Stimulated activated CD4-positive, alpha-beta T cell treated with anti-CD3 and anti-CD28 coated beads, TNF-alpha, amount 100 ng/mL, for 4 hours (primary cell): ENCODE measurements at places on chromosomes 11 and 22.

- no peak for DNase-seq
Observed at GRCh38 chr11:120911943-120912342, 112.0 kb upstream of the TBCEL start.

DNA sequence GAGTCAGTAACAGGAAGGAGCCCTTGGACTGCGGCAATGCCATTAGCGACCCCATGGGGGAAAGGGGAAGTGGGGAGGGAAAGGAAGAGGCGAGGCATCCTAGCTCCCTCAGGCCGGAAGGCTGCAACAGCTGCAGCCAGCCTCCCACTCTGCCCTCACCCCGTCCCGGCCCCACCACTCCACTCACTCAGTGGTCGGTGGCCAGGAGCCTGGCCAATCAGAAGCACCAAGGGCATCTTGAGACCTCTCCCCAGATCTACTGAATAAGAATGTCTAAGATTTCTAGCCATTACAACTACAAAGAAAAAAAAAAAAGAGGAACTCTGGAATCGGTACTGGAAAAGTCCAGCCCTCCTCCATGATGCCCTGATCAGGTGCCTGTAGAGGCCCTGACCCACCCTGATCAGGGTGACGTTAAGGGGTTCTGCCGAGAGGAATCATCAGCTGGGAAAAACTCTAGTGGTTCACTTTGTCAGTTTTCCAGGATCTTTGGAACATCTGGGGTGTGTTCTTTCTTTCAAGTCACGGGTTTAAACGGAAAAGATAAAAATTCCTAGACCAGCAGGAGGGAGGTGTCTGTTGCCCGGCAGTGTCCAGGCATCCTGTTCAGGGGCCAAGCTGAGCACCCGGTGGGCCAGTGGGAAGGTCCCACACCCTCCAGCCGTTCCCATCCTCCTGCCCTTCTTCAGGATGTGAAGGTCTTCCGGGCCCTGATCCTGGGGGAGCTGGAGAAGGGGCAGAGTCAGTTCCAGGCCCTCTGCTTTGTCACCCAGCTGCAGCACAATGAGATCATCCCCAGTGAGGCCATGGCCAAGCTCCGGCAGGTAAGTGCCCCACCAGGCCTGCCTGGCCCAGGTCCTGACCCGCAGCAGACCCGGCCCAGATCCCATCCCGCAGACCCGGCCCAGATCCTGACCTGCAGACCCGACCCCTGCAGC, 14.4 kb downstream of the OAF start:
- no peak for DNase-seq

- no peak for DNase-seq
Observed at GRCh38 chr22:48234011-48234410, 1471.6 kb downstream of the TBC1D22A start.

GRCh38 chr11:93073026-93073425, 103.6 kb downstream of the MTNR1B start:
- no peak for DNase-seq

DNA sequence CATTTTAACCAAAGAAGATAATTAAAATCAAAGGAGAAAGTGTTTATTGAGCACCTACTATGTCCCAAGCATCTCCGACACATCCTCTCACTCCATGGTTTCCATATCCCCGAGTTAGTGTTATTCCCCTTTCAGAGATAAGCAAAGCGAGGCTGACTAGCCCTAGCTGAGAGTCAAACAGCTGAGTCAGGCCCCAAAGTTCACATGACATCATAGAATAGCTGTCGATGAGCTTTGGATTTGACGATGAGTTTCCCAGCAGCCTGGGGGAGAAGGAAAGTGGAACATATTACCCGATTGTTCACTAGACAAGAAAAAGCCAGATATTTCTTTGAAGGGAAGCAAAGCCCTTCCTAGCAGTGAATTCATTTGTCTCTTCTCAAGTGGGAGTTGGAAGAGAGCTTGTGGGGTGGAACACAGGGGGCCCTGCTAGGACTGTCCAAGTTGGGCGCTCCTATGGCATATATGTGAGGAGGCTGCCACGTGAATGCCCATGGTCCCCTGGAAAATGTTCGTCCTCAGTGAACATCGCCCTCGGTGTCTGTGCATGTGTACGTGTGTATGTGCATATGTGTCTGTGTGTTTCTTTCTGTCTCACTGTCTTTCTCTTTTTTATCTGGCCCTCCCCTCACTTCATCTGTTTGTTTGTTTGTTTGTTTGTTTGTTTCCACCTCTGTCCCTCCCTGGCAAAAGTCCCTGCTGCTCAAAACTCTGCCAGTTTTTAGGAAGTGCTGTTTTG, 493 bp upstream of the CYTH4 start:
- DNase-seq, result no peak

DNA sequence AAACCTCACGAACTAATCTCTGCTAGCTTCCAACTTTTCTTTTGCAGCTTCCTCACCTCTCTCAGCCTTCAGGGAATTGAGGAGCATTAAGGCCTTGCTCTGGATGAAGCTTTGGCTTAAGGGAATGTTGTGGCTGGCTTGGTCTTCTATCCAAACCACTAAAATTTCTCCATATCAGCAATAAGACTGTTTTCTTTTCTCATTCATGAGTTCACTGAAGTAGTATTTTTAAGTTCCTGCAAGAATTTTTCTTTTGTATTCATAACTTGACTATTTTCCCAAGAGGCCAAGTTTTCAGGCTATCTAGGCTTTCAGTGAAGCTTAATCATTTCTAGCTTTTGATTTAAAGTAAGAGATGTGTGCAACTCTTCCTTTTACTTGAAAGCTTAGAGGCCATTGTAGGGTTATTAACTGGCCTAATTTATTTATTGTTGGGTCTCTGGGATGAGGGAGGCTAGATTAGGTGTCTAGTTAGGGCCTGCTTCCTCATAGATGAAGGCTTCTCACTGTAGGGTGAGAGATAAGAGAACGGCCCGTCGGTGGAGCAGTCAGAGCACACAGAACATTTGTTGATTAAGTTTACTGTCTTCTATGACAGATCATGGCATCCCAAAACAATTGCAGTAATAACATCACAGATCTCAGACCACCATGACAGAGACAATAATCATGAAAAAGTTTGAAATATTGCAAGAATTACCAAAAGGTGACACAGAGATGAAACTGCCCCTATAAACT, 33.2 kb downstream of the CSF2RB start:
- no peak for DNase-seq

DNA sequence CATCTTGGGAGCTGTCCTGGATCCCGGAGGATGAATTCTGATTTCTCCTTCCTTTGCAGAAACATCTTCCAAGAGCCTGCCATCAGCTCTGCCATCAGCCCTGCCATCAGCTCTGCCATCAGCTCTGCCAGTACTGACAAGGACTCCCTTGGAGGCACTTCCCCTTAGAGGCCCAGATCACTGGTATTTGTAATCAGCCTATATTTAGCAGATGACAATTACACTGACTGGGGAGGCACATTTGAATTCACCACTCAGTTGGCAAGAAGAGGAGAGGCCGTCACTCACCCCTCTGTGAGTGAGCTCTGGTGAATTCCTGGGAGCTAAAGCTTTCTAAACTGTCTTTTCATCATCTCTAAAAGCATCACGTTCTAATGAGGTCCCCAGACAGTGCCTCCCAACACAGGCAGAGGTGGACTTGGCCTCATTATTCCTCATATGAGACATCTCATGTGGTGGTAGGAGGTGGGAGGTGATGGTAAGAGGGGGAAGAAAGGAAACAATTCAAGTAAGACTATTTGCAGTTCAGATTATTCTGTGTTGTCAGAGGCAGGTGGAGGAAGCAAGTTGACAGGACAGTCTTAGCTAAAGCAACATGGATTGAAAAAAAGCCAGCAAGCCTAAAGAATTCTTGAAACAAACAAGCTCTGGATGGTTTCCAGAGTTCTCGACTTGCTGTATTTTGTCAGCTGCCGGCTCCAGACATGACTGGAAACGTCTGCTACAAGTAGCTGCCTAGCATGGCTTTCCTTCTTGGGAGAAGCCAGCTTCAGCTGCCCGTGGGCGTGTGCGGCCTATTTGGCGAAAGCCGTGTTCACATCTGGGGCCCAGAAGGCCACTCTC, 771.7 kb downstream of the TBC1D22A start:
- no peak for DNase-seq

GRCh38 chr11:44255406-44256071, 54.4 kb downstream of the ALX4 start:
- no peak for DNase-seq

- DNase-seq, result no peak
Observed at GRCh38 chr11:93591247-93591898, 48.2 kb upstream of the SMCO4 start.

DNA sequence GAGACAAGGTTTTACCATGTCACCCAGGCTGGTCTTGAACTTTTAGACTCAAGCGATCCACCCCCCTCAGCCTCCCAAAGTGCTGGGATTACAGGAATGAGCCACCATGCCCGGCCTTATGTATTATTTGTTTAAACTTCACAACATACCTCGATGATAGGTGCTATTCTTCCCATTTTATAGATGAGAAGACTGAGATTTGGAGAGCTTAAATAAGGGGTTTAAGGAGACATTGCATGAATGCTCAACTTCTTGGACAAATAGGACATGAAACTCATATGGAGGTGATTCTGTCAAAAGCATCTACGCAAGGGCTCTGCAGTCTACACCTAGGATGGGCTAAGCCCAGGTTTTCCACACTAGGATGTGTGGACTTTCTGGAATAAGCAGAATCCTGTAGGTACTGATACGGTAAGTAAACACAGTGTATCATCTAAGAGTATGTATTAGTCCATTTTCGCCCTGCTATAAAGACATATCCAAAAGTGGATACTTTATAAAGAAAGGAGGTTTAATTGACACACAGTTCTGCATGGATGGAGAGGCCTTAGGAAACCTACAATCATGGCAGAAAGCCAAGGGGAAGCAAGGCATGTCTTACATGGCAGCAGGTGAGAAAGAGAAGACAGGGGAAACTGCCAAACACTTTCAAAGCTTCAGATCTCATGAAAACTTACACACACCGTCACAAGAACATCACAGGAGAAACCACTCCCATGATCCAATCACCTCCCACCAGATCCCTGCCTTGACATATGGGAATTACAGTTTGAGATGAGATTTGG, 62.8 kb upstream of the CAPRIN1 start:
- no peak for DNase-seq

DNA sequence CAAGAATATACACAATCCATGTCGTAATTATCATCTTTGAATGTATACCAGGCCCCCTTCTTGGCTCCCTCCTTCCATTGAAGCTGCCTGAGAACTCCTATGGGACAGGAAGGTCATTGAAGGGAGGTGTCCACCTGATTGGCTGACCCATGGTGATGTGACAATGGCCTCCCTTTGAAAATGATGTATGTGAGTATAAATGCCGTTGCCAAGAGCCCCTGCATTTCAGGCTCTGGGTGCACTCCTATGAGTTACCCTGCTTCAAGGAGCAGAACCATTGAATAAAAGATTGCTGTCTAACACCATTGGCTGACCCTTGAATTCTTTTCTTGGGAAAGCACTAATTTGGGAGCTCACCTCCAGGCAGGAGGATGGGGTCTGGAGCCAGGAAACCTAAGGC, at the start of gene SPATA19:
Gene SPATA19 (minus strand): TSS at position 101 of the 400 bp plus-strand sequence. CDS start 67 bp downstream, at position 34.
- DNase-seq, result no peak

DNA sequence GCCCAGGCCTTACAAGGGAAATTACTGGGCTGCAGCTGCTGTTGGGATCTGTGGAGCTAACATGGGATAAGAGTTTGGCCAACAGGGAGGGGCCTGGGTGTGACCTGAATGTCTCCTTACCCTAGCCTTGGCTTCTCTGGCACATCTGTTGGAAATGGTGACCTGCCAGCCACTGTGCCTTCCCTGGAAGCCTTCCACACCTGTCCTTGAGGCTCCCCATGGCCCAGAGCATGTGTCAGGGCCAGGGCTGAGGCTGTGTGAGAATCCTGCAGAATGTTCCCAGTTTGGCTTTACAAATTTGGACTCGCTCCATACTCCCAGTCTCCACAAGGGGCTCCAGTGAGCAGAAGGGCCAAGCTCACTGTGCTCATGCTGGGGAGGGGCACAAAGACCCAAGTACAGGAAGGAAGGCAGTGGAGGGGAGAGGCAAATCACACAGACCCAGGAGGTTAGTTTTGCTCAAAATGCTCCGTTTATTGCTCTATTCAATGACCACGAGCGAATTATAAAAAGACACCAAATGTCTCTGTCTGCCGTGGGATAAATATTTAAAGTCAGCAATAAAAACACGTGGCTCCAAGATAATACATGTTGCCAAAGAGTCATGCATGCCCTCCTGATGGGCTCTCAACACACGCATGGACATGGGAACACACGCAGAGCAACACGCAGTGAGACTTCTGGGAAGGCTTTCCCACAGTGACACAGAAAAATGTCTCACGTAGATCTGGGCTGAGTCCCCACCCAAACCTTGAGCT, 1.7 kb upstream of the IGSF22 start:
- peak; percentile 21 for DNase-seq

- DNase-seq, result peak; percentile 38
Observed at GRCh38 chr22:20981787-20982562, at the start of gene LZTR1. Gene LZTR1, plus strand, starts transcription at chr22:20982297. Its CDS starts 75 bp downstream, at chr22:20982372.

DNA sequence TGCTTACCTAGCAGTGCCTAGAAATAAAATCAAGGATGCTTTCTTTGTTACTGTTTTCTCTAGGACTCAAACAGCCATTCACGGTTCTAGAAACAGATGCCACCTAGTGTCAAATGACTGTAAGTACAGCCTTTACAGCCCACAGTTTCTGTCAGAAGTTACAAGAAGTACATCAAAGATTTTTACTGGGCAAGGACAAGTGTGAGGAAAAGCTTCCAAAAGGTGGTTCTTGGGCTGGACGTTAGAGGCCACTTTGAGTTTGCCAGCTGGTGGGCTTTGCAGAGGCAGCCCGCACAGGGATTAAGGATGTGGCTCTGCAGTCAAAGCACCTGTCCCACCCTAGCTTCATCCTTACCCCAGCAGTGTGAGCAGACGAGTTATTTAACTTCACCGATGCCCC, 6.9 kb downstream of the KMT5B start:
- no peak for DNase-seq

DNA sequence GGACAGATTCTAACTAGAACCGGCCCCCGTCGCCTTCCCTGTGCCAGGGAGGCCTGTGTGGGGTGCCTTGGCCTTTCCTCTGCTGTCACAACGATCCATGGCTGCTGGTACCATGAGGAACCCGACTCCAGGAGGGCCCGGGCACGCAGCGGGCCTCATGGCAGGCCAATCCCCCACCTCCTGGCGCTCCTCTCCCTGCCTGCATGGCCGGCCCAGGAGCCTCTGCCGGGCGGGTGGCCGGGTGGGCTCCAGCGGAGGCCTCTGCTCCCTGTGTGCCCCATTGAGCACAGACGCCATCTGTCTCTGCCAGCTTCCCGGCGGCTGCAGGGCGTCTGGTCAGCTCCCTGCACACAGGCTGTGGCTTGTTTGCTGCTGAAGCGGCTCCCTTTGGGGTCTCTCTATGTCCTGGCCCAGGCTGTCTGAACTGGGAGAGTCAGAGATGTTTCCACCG, 86.5 kb downstream of the MYEOV start:
- no peak for DNase-seq
